ENCODE measurements at places on chromosomes 2 and 18. TPM values are rescaled to one million over a fixed set of nuclear protein-coding genes. Genes with fewer than 3 reads are reported as not detected.

Gene RNF138
- total RNA-seq = 38.6 TPM

Gene GPN1
- 32.1 TPM for total RNA-seq

Gene TCF23
- total RNA-seq = not detected

Gene CYP27C1
- under 0.01 TPM for total RNA-seq

Gene MAP2
- total RNA-seq = 11.2 TPM

Gene STARD6
- total RNA-seq = 0.13 TPM

Gene TLX2
- total RNA-seq = not detected

Gene UGT1A5
- total RNA-seq = not detected

Gene WDFY1
- total RNA-seq = 93.8 TPM

Gene MC4R
- total RNA-seq = not detected

Gene HOXD13
- total RNA-seq = not detected

Gene FBXO36
- total RNA-seq = 1.2 TPM

Gene CDK5R2
- total RNA-seq = not detected

Gene BMP10
- not detected for total RNA-seq

DNA sequence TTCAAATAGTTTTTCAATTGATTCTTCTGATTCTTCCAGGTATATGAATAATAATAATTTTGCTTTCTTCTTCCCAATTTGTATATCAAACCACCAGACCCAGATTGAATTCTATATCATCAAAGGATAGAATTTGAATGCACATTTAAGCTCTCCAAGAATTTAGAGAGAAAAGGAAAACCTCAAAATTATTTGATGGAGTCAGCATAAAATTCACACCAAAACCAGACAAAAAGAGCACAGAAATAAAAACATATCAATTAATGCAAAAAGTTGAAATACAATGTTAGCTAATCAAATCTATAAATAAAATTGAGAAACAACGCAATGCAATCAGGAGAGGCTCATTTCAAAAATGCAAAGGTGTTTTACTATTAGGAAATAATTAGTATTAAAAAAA lies 248.0 kb upstream of the HS6ST1 start:
- no peak for DNase-seq

- peak; percentile 61 for DNase-seq
Measured at GRCh38 chr2:20447437-20448245, 767 bp downstream of the RHOB start.

GRCh38 chr2:85939131-85939530 lies 50.3 kb upstream of the ST3GAL5 start:
- DNase-seq = no peak

DNA sequence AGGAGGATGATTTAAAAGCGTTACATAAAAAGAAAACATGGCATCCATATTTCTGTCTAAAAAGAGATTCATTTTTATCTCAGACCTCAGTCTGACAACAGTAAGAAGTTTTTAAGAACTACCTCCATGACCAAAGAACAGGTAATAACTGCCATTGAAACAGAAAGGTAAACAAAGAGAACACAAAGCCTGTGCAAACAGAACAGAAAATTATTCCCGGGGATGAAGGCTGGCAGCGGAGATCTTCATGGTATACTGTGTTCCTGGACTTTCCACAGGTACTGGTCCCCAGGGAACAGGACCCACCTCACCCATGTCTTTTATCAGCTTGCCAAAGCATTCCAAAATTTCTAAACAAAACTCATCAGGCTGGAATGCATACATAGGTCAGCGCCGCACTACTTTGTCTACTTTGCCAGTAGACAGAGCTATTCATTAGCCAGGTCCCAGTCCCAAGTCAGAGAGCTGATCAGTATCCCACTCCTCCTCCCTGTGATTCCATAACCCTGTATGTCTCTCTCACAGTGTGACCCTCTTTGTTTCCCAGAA lies 277.3 kb downstream of the MBD2 start:
- DNase-seq = no peak

DNA sequence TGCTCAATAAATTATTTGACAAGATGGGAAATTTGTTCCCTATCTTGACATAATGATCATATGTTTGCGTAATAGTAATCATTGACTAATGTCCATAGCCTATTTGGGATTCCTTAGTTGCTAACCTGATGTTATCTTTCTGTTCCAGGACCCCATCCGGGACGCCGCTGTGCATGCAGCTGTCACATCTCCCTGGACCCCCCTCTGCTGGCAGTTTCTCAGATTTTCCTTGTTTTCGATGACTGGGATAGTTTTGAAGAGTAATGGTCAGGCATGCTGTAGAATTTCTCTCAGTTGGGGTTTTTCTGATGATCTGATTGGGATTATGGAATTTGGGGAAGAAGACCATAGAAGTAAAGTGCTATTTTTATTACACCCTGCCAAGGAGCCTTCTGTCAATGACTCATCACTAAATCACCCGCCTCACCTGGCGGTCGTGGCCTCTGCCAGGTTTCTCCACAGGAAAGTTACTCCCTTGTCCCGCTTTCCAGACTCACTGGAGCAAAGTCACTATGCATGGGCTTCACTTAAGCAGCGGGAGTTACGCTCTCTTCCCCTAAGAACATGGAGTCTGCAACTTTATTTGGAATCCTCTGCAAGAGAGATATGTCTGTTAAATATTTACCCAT lies 19.9 kb upstream of the TMEM18 start:
- DNase-seq = no peak

GRCh38 chr18:61502472-61502871 lies 169.2 kb downstream of the CDH20 start:
- DNase-seq = peak; percentile 68

DNA sequence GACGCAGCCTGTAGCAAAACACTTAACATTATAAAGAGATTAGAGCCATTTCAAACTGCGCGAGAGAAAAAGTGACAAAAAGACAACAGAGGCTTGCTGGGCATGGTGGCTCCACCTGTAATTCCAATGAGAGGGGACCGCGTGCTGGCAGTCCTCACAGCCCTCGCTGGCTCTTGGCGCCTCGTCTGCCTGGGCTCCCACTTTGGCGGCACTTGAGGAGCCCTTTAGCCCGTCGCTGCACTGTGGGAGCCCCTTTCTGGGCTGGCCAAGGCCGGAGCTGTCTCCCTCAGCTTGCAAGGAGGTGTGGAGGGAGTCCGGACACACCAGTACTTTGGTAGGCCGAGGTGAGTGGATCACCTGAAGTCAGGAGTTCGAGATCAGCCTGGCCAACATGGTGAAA lies 9.3 kb upstream of the IFIH1 start:
- no peak for DNase-seq

- no peak for DNase-seq
Measured at GRCh38 chr2:174972924-174973323, 32.3 kb downstream of the CHN1 start.

DNA sequence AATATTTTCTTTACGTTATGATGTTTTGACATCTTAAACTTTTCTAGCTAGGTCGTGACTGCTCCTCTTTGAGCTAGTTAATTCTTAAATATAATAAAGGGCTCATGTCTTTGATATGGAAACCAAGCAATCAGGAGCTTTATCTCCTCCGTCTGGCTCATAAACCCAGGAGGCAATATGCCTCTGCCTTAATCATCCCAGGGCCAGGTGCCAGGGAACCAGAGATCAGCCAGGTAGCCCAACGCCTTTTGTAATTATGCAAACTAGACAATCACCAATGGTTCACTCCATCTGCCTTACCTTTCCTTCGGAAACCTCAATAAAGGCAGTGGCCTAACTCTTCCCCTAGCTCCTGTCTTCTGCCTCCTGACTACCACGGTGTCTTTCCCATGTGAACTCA lies 213.7 kb downstream of the KCNJ3 start:
- DNase-seq = no peak

GRCh38 chr2:189285962-189286645 lies 106.5 kb upstream of the COL5A2 start:
- no peak for DNase-seq

DNA sequence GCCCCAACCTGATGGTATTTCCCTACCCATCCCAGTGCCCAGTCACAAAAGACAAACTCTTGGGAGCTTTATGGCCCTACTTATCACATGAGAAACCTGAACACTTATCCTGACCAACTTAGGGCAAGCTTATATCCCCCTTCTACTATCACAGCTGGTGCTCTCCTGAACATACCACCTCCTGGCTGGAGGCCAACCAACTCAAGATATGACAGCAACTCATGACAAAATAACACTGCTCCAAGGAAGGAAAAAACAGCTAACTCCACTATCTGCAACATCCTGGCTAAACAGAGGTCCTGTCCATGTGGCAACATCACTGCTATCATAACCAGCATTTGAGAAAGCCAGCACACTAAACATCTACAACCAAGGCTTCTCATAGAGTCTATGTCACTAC lies 20.9 kb upstream of the CLASP1 start:
- DNase-seq = no peak

DNA sequence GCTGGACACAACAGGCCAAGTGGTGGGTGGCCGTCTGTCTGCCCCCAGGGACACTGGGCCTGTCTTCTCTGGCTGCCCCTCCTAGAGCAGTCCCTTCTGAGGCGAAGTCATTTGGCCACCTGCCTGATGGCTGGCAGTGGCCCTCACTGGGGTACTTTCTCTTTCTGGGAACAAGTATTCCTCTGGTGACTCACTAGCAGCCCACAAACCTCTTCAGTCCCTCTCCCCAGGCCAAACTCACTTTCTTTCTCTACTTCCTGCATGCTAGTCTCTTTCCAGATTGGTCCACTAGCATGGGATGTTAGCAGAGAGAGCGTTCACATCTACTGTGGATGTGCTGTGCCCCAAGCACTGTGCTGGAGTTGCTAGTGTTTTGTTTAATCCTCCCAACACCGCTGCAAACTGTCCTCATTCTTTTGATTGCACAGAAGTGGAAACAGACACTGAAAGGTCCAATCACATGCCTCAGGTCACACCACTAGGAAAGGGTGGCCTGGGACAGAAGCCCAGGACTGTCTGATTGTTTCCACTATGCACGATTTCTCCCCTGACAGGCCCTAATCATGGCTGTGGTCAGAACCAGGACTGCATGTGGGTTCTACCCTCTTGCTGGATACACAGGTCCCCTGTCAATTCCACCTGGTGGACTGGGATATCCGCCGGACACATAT lies 5.2 kb downstream of the DYSF start:
- DNase-seq = peak; percentile 74

GRCh38 chr18:67510831-67511230 lies 5.7 kb downstream of the DSEL start:
- DNase-seq = no peak

GRCh38 chr2:237214030-237214675 lies 128.5 kb downstream of the COPS8 start:
- DNase-seq = no peak

- DNase-seq = no peak
Measured at GRCh38 chr2:153477636-153478288, 800 bp downstream of the RPRM start.

- DNase-seq = no peak
Measured at GRCh38 chr2:186696290-186696689, 2.4 kb downstream of the FAM171B start.

GRCh38 chr2:237509905-237510304 lies 22.9 kb downstream of the MLPH start:
- peak; percentile 78 for DNase-seq

GRCh38 chr2:240205772-240206171 lies 65.3 kb upstream of the OTOS start:
- DNase-seq = no peak

DNA sequence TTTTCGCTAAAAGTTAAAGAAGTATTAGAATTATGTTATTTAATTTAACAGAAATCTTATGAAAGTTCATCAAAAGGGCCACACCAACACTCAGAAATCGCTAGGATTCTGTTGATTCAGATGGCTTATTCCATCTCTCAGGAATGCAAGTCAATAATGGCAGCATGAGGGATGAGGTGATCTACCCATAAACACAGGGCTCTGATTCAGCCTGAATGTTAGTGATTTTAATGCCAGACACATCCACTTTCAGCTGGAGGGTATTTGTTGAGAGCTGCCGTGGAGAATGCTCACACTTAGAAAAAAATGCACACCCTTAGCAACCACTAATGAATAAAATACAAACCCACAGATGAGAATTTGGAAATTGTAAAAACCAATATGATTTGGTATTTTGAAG lies 173.3 kb upstream of the ERBB4 start:
- no peak for DNase-seq

DNA sequence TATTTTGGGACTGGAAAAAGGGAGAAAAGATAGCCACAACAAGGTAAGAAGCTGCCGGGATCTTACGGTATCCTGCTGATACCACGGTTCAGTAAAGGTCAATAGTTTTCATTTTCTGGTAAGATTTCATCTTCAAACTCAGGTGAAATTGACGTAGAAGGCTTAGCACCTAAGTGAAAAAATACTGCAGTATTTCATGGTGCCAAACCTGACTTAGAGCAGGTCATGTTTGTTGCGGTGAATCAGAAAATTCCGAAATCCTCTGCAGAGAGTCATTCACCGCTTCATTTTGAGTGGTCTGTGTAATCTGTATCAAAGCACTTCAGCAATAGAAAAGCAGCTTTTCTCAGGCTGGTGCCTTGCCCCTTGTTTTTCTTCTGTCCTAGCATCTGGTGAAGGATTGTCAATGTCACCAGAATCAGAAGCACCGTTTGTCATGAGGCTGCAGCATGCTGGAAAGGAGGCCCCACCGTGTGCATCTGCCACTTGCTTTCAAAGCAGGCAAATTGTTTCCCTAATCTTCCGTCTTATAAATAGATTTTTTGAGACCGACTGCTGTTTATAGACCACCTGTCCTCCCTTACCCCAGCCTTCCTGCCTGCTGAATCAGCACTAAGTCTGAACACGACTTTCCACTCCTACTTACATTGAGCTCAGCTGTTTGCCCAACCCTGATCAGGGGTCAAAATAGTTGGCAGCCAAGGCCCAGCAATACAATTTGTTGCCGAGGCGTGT lies 156.3 kb downstream of the EML6 start:
- DNase-seq = no peak

DNA sequence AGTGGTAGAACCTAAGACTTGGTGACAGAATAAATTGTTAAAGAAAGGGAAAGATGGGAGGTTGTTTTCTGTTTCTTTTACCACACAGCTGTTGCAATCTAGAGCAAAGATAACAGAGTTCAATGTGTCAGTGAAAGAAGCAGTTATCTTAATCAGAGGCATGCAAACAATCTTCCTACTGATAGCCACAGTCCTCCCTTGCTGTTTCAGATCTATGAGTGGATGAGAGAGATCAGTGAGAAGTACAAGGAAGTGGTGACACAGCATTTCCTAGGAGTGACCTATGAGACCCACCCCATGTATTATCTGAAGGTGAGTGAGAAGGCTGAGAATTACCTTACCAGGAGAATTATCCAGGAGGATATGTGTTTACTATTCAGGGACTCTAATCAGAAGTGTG lies 15.9 kb downstream of the CPO start:
- DNase-seq = no peak

GRCh38 chr18:49838381-49838780 lies 25.0 kb upstream of the ACAA2 start:
- no peak for DNase-seq

DNA sequence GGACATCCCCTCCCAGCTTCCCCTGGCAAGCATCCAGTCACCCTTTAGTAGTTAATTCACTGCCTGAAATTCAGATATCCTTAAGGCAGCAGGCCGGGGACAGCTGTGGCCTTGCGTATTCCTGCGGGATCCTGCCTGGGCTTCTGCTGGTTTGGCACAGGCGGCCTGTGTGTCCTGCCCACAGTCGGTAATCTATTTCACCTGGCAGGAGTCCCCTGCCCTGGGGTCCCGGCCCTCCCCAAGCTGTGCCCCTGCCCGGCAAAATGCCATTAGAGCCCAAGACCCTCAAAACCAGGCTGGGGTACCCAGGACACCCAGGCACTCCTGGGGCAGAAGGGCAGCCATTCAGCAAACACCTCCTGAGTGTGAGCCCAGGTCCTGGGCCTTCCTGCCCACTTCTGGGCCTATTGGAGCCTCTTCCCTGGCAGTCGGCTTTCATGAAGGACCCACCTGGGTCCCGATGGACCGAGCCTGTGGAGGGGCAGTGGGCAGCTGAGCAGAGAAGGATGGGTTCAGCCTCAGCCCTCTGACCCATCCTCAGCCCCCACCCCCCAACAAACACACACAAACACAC lies 11.6 kb downstream of the CROCC2 start:
- no peak for DNase-seq
